ENCODE measurements at places on chromosomes 1 and 21.

DNA sequence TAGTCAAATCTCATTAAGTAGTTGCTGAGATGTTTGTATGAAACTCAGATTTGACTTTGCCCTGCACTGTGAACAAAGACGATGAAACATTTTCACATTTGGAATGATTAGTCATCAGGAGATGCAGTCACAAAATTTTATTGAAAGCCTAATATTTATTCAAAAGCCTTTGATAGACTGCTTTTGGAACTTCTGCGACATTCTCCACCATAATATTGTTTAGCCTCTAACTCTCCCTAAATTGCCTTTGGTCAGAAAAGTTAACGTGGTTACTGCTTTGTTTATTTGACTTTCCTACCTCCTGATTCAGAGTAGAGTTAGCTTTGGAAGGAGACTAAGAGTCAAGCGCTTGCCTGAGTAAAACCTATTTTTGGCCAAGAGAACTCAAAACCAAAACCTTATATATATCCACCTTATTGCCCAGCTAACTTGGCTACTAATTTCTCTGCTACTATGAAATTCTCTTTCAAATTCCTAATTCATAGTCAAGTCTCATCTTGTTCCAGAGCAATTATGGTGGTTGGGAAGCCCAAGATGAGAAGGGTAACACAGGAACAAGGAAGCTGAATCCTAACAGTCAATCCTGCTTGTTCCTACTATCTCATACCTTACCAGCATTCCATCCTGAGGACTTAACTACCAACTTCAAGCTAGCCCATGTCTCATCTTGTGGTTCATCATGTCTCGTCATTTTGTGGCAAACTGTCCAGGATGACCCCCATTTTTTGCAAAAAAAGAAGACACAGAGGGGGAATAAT is 429.6 kb downstream of the USP25 start:
- no peak for DNase-seq

DNA sequence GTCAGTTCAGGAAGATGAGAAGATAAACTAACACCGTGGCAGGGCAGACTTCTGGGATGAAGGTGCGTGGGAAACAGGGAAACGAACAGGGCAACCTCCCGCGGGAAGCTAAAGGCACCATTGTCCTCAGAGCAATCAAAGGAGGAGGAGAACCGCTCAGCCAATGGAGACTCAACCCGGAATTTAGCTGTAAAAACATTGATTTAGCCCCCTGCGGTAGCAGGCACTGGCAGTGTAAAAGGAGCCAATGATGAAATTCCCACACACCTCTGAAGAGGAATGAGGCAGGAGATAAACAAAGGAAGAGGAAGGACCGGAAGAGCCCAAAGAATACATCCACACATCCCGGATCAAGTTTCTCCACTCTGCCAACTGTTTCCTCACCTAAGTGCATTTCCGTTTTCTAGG is 19.5 kb downstream of the HLCS start:
- DNase-seq = no peak

DNA sequence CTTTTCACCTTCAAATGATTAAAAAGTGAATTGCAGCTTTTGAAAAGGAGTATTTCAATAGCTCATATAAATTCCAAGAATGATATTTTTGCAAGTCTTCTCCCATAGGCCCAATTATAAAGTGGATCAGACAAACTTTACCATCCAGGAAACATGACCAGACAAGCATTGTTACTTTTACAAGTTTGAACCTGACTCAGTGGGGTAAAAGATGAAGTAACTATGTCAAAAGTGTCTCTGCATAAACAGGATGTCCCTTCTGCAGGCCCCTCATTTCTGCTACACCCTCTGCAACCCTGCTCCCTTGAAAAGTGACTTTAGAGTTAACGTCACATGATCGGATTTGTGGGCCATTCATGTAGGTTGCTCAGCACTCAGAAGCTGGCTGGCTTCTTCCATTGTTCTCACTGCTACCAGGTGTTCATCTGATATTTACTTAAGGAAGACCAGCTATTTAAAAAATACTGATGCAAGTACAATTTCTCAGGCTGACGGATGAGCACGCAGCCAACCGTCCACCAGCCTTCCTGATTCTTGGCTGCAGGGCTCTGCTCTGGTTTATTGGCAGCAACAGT is 32.3 kb downstream of the URB1 start:
- no peak for DNase-seq

DNA sequence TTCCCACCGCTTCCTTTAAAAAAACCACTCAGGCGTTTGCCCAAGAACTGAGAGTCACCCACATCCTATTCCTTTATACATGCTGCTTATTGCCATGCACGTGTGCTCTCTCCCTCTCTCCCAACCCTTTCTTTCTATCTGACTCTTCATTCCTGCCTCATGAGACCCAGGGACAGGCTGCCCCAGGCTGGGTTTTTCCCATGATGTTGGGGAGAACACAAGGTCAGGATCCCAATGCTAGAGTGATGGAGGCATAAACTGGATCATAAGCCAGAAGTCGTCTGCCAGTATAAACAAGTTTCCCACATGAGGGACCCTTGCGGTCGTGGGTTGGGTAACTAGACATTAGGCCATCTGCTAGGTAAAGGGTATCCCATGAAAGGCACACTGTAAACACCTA is 64.9 kb downstream of the CD2 start:
- no peak for DNase-seq

GRCh38 chr1:32949519-32949918 is 15.1 kb downstream of the RNF19B start:
- no peak for DNase-seq

GRCh38 chr1:32112806-32113375 is 5.0 kb downstream of the KPNA6 start:
- DNase-seq = no peak

DNA sequence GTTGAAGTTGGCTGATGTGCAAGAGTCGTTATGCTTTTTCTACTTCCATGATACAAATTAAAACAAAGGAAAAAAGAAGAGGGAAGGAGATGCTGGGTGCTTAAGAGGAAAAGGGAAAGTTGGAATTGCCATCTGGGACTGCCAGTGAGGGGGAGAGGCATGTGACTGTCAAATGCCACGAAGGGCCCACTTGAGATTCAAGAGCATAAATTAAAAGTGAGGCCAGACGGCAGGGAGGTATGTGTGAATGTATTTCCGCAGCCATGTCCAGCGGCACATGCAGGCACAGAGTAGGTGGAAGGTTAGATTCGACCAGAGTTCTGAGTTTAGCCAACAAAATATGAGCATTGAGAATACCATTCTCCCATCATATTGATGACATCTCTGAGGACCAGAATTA is 32.0 kb downstream of the NFASC start:
- no peak for DNase-seq

DNA sequence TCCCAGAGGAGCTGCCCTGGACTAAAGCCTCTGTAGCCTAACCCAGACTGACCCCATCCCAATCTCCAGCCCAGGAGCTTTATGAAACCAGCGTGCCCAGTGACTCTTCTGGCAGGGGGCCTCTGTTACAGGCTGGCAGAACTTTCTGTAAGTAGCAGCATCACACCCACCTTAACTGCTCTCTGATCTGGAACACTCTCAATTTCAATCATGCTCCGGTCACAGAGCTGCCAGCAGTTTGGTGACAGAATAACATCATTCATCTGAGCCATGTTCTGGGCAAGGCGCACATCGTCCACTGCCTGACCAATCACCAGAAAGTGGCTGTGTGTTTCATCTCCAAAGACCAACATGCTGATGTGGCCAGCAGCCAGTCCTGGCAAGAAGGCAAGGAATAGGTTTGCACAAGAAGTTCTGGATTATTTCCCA is 14.7 kb downstream of the ADCY10 start:
- no peak for DNase-seq

All from NB4 (cell line).